Fibroblast of skin of right quadriceps (primary cell): ENCODE measurements at places on chromosomes 11 and 22.

GRCh38 chr22:43413826-43414225, 2.0 kb downstream of the MPPED1 start:
- DNase-seq = no peak

DNA sequence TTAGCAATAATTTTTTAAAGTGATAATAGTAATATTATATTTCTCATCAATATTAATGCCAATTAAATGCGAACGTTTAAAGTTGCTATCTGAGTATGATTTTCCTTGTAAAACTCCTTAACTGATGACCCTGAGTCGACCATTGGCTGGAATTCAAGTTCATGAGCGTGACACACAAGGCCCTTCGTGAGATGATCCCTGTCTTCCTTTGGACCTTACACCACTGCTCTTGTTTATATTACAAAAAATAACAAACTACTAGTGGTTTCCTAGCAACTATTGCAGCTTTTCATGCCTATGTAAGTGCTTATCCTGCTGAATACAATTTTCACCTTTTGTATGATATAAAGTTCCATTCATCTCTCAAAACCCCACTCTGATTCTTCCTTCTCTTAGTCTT, 752.9 kb downstream of the CNTN5 start:
- peak; percentile 3 for DNase-seq

DNA sequence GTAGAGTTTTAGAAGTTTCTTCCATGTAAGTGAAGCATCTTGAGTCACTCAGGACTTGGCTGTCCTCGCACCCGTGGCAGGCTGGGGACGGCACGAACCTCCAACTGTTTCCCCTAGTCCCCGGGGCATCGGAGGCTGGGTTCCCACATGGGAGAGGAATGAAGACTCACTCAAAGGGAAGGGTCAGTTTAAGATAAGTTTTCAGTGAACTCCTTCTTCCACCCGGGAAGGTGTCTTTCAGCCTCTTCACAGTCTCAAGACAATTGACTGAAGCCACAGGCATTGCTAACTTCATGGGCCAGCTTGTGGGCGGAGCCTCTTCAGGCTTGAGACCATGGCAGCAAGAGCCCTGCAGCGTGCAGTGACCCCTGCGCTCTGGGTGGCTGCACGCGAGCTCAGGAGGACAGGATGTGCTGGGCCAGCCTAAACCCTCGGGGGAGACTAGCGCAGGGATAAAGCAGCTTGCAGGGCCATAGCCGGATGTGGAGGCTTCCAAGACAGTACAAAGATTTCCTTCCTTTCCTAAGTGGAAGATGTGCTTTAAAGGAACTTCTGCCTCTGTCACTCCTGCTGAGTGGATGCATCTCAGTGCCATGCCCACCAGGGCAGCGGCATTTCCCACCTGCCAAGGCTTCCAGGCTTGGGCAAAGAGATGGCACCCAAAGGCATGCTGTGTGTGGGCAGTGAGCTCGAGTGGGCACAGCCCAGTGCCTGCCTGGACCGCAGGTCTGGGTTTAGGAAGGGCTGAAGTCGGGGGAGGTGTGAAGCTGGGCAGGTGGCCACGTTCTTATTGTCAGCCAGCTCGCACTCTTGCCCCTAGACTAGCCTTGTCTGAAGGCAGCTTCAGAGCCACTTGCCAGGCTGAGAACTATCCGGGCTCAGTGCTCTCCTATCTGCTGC, 32.9 kb downstream of the PPIL2 start:
- no peak for DNase-seq

GRCh38 chr11:31236143-31236542, 133.4 kb downstream of the DCDC1 start:
- DNase-seq = peak; percentile 8

- no peak for DNase-seq
Measured at GRCh38 chr22:20131859-20132685, 468 bp downstream of the ZDHHC8 start.

DNA sequence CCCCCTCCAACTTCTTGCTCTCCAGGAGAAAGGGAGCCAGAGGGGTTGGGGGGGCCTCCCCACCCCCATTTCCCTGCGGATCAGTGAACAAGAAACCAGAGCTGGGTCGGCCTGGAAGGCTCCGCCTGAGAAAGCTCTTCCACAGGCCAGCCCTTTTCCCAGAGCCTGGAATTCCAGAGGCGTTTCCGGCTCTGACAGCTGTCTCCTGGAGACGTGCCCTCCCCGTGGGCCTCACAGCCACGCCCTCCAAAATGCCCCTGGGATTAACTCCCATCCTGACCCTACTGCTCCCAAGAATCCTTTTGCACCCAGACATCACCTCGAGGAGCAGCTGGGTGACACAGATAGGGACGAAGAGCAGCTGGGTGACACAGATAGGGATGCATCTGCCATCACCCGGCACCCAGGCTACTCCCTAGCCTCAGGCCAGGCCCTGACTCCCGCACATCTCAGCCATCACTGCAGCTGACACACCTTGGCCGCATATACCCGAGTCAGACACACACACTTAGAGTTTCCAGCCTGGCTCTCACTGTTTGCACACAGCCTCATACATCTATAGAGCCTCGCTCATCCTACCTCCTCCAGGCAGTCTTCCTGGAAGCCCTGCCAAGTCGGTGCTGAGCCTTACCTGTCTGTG, 7.6 kb upstream of the CDC42EP1 start:
- peak; percentile 74 for DNase-seq

- no peak for DNase-seq
Measured at GRCh38 chr11:132578580-132578979, 953.7 kb downstream of the OPCML start.

GRCh38 chr11:77596626-77597025, 6.9 kb downstream of the AQP11 start:
- DNase-seq = peak; percentile 61

DNA sequence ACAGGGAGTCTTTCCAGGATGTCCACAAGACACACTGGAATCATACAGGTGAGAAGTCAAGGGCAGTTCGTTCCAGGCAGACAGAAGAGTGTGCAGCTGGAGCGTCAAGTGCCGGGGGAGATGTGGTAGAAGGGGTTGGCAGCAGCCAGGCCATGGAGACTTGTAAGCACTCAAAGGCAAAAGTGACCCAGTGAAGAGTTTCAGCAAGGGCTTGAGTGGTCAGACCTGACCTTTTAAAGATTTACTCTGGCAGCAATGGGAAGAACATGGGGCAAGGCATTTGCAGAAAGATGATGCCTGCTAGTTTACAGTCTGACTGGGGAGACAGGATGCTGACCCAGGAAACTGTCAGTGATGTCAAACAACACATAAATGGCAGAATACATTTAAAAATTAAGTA, 29.0 kb downstream of the P4HA3 start:
- DNase-seq = no peak

GRCh38 chr22:47657224-47657623, 894.8 kb downstream of the TBC1D22A start:
- no peak for DNase-seq

DNA sequence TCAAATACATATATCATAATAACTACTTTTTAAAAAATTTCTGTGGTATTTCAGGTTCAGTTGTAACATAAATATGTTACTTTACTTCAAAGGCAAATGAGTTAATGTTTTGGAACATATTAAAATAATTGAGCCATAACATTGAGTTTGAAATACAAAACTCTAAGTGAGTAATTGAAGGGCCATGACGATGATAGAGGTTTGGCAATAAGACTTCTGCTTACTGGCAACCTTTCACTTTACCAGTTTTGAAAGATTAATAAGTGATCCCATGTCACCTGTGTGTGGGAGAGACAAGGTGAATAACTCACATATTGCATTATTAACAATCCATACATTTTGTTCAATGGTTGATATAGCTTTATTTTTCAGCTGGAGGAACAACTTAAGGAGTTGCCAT, 144.4 kb downstream of the GRIA4 start:
- DNase-seq = no peak

GRCh38 chr11:112294688-112295340, 34.2 kb upstream of the PLET1 start:
- DNase-seq = peak; percentile 52

DNA sequence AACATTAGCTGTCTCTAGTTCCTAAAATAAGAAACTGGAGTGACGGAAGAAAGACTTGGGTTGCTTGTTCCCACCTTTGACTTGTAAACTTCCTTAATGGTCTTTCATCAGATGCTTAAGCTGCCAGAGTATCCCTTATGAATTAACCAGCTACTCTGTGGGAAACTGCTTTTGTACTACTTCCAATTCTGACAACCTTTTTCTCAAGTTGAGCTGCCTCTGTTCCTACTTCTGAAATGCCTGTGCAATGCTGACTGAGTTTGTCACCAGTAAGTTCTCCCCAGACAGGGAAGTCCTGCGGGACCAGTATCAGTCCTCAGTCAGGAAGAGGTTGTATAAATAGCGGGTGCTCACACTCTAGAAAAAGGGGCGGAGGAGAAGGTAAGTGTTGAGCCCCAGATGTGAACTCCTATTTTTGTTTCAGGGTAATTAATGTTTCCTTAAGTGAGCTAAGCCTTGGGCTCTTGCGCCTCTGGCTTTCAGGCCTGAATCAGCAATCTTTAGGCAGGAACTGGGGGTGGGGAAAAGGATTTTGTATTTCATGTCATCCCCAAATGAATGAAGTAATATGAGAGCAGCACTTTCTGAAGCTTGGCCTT, 67.2 kb downstream of the CECR2 start:
- DNase-seq = peak; percentile 10

DNA sequence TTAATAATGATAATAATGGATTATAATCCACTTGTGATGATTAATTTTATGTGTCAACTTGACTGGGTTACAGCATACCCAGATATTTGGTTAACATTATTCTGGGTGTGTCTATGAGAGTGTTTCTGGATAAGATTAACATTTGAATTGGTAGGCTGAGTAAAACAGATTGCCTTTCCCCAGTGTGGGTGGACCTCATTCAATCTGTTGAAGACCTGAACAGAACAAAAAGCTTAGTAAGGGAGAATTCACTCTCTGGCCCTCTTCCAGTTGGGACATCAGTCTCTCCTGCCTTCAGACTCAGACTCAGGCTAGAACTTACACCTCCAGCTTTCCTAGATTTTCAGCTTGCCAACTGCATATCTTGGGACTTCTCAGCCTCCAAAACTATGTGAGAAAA, 37.3 kb upstream of the RRAS2 start:
- DNase-seq = no peak

DNA sequence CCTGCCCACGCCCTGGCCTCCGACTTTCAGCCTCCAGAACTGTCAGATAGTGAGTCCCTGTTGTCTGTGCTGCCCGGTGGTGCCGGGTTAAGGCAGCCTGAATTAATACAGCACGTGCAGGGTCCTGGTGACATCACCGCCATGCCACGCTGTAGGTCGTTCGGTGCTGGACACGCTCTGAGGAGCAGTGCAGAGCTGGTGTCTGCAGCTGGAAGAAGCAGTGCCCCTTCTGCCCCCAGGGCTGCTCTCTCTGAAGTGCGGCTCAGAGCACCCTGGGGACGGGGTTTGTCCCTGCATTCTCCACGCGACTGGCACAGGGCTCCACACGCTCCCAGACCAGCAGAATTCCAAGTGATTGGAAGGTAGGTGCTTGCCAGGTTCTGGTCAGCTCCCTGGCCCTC, 831.5 kb downstream of the TBC1D22A start:
- DNase-seq = no peak

GRCh38 chr11:70305501-70305900, 35.0 kb downstream of the PPFIA1 start:
- DNase-seq = no peak

GRCh38 chr11:113317339-113317738, 3.0 kb downstream of the TTC12 start:
- DNase-seq = no peak

GRCh38 chr11:68314203-68315170, 2.1 kb downstream of the LRP5 start:
- peak; percentile 40 for DNase-seq

DNA sequence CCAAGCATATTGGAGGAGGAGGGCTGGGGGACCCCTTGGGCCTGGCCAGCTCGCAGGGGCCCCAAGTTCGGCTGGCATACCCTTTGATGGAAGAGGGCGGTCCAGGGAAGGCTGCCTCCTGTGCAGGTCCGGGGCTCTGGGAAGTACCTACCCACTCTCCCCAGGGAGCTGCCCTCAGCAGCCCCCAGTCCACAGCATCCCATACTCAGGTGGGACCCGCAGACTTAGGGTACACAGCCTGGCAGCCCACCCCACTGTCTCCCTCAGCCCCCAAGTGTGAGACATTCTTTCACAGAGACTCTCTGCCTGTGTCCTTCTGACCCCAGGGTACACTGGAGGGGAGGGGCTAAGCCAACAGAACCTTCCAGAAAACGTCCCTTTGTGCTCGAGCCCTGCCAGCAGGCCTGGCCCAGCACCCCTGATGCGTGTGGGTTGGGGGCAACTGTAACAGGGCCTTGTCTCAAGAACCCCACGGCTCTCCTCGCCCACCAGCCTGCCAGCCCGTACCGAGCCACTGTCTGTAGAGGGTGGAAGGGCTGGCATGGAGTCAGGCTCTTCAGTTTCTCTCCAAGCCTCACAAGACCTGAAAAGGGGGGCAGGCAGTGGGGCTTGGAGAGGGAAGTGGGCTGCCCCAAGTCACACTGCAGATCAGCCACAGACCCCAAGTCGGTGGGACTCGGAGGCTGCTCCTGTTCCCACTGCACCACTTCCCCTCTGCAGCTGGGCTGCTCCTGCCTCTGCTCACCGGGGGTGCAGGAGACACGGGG, 7.0 kb upstream of the TNFRSF13C start:
- no peak for DNase-seq

- DNase-seq = no peak
Measured at GRCh38 chr11:107430525-107430924, 27.1 kb downstream of the CWF19L2 start.

- DNase-seq = no peak
Measured at GRCh38 chr11:121494355-121495099, 41.8 kb upstream of the SORL1-AS1 start.

DNA sequence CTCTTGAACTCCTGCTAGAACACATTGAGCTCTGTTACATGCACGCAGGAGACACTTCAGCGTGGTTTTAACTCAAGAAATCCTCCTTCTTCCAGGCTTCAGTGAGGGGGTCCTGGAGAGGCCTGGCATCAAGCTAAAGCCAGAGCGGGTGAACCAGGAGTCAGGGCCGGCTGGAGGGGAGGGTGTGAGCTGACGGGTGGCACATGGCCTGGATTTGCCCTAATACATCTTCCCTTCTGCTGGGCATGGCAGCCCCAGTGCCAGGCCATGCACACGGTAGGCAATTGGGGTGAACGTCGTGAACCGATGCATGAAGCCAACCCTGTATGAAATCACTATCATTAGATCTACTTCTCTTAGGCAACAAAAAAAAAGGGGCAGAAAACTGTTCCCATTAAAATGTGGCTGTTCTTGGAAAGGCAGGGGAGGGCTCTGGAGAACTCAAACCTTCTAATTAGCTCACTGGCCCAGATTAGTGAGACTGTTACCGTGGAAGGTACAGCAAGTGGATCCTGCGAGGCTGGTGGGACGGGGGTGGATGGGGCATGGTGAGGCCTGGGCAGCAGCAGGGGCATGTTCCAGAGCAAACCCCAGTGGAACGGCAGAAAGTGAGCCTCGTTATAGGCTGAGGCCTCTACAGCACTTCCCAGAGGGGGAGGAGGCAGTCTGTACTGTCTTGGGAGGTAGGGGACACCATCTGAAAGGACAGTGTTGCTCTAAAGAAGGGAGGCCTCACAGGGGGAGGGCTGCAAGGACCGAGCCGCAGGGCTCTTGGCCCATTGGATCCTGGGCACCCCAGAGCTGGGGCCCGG, 10.6 kb downstream of the IFT27 start:
- DNase-seq = no peak

GRCh38 chr11:17810746-17811145, 76.2 kb downstream of the KCNC1 start:
- DNase-seq = peak; percentile 32

- no peak for DNase-seq
Measured at GRCh38 chr11:118233377-118233776, 8.6 kb upstream of the JAML start.

GRCh38 chr22:30054067-30054763, 26.0 kb upstream of the HORMAD2 start:
- DNase-seq = no peak

- DNase-seq = no peak
Measured at GRCh38 chr22:30628491-30628890, 7.1 kb upstream of the SLC35E4 start.

GRCh38 chr11:114438303-114438702, 964 bp upstream of the REXO2 start:
- DNase-seq = no peak
